H4 (cell line): ENCODE measurements at places on chromosomes 11 and 22. TPM values are rescaled to one million over a fixed set of nuclear protein-coding genes. Genes with fewer than 3 reads are reported as not detected.

DNA sequence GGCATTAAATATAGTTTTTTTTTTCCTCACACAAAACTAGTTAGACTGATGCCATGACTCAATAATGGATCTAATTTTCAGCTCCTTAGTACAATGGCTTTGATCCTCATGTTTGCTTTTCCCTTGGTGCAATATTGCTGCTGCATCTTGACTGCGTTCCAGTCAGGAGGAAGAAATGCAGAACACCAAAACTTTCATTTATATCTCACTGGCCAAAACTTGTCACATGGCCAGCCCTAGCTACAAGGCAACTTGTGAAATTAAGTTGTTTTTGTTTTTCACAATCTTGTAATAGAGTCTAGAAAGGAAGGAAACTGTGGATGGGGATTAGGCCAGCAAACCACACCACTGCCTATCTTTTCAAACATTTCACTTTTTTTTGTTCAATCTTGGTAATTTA lies 36.7 kb downstream of the SMC1B start:
- DNase-seq = no peak

The PRG3 gene
- not detected in 2 replicates for total RNA-seq

DNA sequence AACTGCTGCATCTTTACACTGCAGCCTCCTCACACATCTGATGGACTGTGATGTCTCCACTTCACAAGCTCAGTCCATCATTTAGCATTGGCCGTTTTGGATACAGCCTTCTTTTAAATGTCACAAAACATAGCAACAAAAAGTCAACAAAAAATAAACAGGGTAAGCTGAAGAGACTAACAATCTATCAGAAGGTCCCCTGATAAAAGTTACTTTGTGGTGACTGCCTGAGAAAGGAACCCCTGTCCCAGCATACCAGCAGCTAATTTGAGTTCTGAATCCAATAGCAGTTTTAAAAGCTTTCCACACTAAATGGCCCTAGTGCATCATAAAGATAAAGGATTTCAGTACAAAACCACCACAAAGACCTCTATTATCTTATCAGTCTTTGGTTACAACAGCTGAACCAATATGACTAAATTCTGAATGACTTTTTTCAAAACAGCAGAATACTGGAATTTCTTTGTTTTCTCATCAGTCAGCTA lies 162.4 kb downstream of the SOX6 start:
- DNase-seq = no peak

DNA sequence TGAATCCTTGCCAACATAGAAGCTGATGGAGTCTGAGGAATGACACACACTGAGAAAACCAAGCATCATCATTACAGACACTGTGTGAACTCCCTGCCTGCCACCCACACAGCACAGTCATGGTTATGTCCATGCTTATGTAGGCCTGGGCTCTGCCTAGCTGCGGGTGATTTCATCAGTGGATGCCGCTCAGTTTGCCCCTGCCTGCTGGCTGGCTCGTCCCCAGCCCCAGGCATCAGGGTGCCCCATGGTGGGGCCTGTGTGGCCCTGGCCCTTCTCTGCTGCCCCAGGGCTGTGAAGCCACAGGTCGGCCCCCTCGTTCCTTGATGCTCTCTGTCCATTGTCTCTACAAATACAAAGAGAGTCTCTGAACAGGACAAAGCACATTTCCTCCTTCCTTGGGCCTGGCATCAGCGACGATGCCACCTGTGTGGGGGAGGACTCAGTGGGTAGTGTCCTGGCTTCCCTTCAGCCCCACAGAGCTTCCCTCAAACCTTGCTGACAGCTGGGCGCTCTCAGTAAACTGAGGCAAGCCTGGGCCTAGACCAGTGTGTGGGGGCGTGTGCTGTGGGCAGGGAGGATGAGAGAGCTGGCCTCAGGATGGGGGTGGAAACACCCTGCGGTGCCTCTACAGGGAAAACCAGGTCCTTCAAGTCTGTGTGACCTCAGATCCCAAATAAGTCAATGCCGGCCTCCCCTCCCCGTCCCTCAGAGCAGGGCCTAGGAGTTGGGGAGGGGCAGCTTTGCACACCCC lies 20.0 kb upstream of the TUB start:
- no peak for DNase-seq

DNA sequence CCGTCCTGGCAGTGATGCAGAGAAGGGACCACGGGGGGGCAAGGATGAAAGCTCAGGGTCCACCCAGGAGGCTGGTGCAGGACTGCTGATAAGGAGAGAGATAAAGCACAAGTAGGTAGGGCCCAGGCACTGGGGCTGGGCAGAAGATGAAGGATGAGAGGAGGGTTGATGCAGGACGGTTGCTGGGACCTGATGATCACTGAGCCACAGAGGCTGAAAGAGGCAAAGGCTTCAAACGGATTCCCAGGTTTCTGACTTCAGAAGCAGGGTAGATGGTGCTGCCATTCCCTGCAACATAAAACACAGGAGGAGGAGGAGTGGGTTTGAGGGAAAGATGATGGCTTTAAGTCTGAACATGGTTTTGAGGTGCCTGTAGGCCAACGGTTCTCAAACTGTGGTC lies 148.5 kb downstream of the TTC17 start:
- DNase-seq = no peak

DNA sequence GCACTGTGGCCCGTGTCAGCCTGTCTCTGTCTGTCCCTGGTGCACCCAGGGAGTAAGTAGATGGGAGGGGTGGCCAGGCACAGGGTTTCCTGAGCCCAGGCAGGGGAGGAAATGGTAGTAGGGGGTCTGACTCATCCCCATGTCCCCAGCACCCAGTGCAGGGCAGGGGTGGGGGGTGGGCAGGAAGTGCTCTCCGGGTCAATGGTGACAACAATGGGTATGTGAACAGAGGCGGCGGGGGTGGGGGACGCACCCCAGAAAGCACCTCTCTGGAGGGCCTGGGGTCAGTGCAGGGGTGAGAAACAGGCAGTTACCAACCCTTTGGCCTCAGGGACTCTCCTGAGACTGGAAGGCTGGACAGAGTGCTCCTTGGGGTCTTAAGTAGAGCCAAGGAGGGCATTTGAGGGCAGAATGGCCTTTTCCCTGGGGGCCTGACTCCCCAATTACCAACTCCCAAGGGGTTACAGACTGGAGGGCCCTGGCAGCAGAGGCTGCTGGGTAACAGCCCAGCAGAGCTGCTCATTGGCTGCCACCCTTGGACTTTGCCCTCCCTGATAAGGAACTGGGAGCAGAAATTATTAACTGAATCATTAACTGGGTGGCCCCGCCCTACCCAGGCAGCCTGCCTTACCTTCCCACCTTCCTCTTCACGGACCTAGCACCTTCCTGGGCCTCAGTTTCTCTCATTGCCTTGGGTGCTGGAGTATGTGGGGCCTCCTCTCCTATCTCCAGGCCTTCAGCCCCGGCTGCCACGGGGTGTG lies 4.2 kb downstream of the MYRF start:
- DNase-seq = peak; percentile 33

The CYTH4 gene
- total RNA-seq = 0.08 TPM in 1 of 2 replicates, not detected in the other

The EP300 gene
- total RNA-seq = 27.1 and 30.7 TPM in 2 replicates

DNA sequence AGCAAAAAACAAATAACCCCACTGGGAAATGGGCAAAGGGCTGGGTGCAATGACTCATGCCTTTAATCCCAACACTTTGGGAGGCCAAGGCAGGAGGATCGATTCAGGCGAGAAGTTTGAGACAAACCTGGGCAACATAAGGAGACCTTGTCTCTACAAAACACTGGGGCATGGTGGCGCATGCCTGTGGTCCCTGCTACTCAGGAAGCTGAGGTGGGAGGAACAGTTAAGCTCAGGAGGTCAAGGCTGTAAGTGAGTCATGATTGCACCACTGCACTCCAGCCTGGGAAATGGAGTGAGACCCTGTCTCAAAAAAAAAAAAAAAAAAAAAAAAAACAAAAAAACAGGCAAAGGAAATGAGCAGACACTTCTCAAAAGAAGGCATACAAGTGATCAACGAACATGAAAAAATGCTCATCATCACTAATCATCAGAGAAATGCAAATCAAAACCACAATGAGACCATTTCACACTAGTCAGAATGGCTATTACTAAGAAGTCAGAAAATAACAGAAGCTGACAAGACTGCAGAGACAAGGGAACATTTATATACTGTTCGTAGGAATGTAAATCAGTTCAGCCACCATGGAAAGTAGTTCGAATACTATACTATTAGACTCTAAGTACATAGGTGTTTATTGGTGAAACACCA lies 48.2 kb upstream of the SMCO4 start:
- peak; percentile 75 for DNase-seq

The KRTAP5-1 gene
- not detected in 2 replicates for total RNA-seq

- DNase-seq = no peak
Measured at GRCh38 chr11:19511413-19512183, 201.0 kb upstream of the NAV2 start.

The NDUFA6 gene
- total RNA-seq = 138 and 164 TPM in 2 replicates

DNA sequence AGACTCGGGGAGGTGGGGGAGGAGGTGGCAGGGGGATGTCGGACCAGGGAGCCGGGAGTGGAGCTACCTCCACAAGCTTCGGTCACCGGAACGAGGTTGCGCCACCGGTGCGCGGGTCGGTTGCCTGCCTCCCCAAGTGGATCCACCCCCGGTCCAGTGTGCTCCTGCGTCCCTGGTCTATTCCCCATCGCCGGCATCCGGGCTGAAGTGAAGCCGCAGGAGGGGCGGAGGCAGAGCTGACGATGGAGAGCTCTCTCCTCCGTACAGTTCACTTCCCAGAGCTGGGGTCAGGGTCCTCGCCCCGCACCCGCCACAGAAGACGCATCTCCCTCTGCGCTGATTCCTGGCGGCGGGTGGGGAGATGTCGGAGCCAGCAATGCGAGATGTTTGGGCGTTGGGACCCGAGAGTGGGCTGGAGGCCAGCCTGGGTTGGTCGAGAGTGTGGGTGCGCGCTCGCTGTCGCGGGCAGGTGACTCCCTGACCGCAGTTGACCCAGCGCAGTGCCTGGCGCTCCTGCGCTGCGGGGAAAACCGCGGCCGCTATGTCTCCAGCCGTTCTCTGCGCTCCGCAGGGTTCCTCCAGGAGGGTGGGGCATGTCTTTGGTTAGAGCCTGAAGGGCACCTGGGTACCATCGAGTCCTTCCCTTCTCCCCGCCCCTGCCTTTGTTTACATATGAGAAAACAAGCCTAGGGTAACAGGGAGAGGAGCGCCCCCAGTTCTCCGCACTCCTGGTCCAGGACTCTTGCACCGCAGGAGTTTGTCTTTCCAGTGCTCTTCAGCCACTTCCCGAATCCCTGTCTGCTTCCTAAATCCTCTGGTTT lies 1.7 kb downstream of the C11orf96 start:
- DNase-seq = no peak

- DNase-seq = peak; percentile 89
Measured at GRCh38 chr11:10454878-10455631, at the start of gene AMPD3. Gene AMPD3, plus strand, starts transcription at chr11:10455264. Its CDS starts 6,256 bp downstream, at chr11:10461520.

DNA sequence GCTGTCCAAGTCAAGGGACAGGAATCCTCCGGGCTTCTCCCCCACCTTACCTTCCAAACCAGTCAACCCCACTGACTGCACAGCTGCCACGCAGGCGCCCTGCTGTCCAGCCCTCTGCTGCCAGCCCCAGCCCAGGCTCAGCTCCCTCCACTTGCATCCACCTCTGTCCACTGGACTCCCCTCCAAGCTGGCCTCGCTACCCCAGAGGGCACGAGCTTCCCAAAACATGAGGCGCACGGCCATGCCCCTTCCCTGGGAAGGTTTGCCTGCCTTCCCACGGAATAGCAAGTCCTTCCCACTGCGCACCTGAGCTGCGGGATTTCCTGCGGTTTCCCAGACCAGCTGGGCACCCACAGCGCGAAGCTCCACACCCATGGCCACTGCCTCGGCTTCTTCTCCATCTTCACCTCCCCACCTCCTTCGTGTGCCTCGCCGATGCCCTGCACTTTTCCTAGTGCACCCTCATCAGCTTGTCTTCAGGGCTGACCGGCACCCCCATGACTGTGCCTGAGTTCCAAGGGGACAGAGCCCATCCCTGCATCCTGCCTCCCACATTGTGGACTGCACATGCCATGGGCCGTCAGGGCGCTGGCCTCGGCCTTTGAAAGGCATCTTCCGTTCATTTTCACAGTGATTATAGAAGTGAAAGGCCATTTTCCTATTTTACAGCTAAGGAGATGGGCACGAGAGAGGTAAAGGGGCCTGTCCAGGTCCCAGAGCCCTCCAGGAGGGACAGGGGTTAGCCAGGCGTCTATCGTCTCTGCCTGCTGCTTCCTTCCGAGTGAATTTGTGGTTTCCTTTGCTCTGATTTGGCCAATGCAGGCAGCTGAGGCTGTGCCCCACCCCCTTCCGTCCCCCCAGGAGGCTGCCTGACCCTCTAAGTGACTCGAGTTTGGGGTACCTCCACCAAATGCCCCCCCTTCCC lies 16.4 kb downstream of the IFITM10 start:
- peak; percentile 11 for DNase-seq

GRCh38 chr22:20063271-20064139 lies 16.5 kb upstream of the DGCR8 start:
- DNase-seq = no peak

- no peak for DNase-seq
Measured at GRCh38 chr22:44107340-44107739, 73.4 kb upstream of the PARVG start.

DNA sequence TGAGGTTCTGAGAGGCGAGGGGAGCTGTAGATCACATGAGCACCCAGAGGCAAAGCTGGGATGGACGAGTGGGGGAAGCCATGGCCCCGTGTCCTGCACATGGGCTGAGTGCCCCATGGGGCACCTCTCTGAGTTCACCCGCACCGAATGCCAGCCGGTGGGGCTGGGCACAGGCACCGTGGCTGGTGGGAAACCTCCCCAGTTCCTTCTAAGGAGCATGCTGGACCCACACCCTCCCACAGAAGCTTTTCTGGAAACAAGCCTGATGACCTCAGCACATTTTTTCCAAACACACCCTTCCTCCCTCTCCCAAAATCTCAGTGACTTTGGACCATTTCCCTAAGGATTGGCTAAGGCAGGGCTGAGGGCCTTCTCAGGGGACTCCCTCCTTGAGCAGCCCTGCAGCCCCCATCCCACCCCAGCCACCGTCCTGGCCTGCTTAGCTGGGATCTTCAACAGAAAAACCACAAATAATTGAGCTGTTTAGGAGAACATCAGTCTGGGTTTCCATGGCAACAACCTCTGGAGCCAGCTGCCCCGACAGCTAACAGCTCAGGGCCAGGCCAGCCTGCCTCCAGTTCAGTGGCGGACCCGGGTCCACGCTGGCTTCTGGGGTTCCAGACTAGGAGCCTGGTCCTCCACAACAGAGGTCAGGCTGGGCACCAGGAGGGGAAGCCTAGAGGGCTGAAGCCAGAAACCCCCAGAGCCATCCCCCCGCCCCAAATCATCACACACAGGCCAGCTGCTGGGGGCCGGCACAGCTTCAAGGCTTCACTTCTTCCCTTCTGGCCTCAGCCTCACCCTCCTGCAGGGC lies 18.1 kb upstream of the LINC01488 start:
- no peak for DNase-seq

GRCh38 chr11:86984701-86985100 lies 29.5 kb upstream of the FZD4 start:
- DNase-seq = no peak

The BTG4 gene
- 0.15 TPM in 1 of 2 replicates, not detected in the other for total RNA-seq

- no peak for DNase-seq
Measured at GRCh38 chr11:77400271-77400670, 73.6 kb downstream of the PAK1 start.

The ABCC8 gene
- not detected in 2 replicates for total RNA-seq

The KCNQ1OT1 gene
- total RNA-seq = 0.14 and 0.17 TPM in 2 replicates
